ENCODE measurements at places on chromosomes 13 and 19.
A peak's percentile ranks its signal among the peaks of the same experiment; 100 is the strongest.

DNA sequence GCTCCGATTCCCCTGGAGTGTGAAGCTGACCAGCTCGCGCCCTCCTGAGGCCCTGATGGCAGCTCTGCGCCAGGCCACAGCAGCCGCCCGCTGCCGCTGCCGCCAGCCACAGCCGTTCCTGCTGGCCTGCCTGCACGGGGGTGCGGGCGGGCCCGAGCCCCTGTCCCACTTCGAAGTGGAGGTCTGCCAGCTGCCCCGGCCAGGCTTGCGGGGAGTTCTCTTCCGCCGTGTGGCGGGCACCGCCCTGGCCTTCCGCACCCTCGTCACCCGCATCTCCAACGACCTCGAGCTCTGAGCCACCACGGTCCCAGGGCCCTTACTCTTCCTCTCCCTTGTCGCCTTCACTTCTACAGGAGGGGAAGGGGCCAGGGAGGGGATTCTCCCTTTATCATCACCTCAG is 20.3 kb downstream of the CKM start:
- no peak for DNase-seq

DNA sequence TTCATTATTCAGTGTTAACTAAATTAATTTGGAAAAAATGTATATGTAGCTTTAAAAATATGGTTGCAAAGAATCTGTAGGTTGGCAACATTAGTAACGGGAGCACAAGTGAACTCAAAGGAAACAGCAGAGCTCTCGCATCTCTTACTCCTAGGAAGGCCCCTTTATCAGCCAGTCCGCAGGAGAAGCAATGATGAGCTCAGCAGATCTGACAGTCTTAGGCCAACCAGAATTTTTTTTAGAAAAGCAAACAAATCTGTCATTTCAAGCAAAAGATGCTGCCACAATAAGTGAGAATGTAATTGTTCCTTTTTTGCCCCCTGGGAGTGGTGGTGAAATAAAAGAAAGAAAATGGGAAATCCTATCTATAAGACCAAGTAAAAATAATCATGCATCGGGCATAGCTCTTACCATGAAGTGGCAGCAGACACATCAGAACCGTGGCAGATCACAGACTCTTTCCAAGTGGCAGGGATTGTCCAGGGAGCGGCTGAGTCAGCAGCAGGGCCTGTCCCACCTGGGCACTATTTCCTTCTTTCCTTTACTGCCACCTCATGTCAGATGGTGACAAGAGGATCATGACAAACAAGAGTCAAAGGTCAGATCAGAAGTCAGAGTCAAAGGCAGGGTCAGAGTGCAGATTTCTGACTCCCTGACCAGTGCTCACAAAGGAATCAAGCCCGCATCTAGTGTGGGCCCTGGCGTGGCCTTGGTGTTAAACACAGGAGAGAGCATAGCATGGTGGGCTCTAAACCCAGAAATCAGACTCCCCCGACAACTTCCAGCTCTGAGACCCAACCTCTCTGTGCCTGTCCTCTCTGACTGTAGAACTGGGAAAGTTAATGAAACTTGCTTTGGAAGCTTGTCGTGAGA is 84.0 kb upstream of the MTIF3 start:
- DNase-seq: no peak

DNA sequence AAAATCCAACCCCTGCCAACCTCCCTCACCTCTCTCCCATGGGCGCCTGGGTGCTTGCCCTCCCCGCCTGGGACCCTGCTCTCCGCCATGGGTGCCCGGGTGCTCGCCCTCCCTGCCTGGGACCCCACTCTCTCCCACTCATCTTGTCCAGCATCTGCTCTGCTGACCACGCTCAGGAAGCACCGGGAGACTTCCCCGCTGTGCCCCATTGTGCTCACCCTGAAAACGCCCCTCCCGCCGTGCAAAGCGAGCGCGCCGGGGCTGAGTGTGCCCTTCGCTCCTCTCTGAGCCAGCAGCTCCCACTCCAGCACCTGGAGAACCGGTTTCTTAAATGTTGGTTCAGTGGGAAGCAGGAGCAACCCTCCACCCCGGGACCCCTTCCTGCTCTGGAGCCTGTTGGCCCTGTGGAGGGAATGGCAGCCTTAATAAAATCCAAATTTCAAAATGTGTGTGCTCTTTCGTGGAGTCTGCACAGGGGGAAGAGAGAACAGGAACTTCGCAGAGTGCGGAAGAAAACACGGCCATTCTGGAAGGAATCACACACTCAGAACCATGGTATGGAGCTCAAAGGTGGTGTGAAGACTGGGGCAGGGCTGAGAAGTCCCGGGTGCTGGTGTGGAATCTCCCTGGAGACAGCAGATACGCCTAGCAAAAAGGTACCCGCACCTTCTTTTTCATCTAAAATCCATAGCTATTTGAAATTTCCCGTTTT is 23.1 kb upstream of the CDC16 start:
- DNase-seq: no peak

DNA sequence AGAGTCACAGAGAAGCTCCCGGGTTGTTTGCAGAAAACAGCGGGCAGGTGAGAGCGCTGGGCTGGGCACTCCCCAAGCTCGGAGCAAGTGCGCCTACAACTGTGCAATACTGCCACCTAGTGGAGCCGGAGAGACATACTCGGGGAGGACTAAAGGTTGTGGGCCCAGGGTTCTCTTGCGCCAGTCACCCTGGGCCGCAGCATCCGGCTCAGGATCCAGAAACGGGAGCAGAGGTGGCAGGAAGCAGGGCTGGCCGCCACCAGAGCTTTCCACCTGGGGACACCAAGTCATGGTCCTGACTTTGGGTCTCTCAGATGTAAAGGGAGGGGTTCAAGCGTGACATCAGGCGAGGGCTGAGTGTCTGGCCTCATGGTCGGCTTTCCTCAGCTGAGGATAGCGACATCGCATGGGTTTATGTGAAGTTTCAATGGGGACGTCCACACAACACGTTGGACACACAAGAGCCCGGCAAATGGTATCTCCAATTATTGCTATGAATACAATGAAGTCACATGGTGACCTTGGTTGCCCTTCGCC is 11.2 kb upstream of the KLK4 start:
- peak; percentile 37 for DNase-seq

DNA sequence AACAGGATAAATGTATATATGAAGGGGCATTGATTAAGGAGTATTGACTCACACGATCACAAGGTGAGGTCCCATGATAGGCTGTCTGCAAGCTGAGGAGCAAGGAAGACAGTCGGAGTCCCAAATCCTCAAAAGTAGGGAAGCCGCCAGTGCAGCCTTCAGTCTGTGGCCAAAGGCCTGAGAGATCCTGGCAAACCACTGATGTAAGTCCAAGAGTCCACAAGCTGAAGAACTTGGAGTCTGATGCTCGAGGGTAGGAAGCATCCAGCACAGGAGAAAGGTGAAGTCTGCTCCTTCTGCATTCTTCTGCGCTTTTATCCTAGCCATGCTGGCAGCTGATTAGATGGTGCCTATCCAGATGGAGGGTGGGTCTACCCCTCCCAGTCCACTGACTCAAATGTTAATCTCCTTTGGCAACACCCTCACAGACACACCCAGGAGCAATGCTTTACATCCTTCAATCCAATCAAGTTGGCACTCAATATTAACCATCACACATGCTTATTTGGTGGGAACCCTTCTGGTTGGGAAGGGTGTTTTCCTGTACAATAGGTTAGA is 55.1 kb downstream of the SLAIN1 start:
- no peak for DNase-seq

DNA sequence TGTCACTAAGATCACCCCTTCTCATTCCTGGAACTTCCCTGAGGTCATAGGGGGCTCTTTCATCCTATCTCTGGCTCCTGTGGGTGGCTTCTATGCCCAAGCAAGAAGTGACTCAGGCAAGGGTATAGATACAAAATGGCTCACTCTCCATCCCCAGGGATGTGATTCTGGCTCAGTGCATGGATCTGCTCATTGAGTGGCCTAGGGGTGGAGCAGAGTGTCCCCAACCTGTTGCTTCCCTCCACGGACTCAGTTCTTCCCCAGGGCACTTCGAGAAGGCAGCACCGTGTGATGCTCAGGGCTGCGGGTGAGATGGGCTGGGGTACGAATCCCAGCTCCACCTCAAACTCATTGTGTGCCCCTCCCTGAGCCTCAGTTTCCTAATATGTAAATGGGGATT is 136.4 kb downstream of the PTPRS start:
- no peak for DNase-seq

GRCh38 chr13:61162636-61163035 is 253.0 kb downstream of the PCDH20 start:
- DNase-seq: no peak

DNA sequence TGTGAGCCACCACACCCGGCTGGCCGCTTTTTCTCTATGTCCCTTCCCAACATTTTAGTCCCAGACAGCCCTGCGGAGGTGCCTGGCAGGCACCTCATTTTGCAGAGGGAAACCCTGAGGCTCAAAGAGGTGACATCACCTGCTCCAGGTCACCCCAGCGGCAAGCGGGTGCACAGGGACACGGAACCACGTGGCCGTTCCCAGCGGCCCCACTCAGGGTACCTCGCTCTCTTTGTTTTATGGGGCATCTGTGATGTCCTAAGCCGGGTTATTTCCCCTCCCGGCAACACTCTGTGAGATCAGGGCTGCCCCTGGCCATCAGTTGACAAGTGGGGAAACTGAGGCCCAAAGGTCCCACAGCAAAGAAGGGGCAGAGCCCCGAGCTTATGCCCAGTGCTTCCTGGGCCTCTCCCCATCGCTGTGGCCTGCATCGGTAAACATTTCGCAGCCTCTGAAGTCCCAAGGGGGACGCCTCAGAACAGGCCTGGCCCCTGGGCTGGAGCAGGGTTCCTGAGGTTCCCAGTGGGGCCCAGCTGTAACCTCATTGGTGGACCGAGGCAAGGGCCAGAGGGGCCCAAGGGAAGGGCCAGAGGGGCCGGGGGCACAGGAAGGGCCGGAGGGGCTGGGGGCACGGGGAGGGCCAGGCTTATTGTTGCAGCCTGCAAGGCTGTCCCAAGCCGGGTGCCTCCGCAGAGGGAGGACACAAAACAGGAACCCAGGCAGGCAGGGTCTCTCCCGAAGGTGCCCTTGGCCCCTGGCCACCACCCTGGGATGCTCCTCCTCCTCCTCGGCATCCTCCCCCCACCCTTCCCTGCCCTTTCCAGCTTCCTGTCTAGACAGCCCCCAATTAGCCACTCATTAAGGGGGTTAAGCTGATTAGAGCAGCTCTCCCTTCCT is 39.0 kb downstream of the SMIM24 start:
- DNase-seq: no peak

DNA sequence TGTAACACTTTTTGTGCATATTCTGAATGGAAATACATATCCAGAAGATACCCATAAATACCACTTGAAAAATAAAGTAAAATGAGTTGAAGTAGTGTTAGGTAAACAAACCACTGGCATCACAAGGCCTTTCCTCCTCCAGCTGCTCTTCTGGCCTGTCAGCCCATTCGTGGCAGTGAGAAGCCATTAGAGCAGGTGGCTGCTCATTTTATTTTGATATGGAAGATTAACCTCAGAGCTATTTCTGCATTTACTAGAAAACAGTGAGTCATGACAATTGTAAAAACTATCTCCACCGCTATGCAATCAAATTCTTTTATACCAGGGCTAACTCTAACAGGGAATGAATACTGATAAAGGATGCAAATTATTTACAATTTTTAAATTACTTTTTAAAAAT is 2898.1 kb downstream of the PCDH9 start:
- no peak for DNase-seq

DNA sequence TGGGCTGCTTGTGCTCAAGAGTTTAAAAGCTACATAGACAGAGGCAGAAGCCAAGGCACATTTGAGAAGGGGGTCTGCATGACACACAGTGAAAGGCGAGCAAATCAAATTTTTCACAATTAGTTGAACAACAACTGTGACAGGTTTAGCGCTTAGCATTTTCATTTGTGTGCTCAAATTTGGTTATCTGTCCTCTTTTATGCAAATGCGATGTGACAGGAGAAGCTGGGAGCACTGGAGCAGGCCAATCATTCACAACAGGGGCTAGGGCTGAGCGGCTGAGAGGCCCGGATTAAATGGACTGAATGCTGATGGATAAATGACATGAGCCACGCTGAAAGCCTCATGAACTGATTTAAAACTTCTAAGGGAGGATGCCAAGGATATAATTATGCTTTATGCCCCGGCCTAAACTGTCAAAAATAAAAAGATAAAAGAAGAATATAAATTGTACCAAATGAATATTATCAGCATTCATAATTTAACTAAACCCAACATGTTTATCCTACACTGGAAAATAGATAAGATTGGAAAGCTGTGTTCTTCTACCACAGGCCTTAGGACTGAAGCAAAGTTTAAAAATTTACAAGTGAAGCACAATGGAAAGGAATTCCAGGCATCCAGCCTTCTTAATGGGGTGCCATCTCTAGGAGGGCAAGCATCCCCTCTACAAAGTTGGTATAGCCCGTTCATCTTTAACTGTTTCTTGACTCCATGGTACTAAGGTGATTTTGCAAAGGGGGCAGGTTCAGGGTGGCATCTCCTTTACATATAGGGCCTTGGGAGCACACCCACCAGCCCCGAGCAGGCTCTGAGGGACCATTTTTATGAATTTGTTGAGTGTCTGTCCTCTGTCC is 117.9 kb downstream of the RBM26 start:
- DNase-seq: no peak

DNA sequence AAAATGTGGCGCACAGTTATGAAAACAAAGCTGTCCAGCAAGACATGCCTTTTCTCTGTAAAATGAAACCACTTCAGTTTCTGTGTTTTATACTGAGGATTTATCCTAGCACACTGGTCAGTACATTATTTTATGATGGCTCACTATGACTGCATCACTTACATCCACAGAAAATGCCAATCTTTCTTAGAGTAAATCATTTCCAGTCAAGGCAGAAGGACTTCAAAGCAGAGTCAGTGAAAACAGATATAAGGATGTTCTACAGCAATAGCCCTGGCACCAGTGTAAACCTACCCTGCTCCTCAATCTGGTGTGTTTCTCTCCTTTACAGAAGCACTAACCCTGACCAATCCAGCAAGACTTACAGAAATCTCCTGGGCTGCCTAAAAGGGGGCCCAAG is 473.5 kb downstream of the GPC6 start:
- DNase-seq: peak; percentile 44
